ENCODE measurements at places on chromosomes 4 and X.

GRCh38 chr4:184196730-184197385 lies 20.8 kb downstream of the ENPP6 start:
- no peak for DNase-seq

DNA sequence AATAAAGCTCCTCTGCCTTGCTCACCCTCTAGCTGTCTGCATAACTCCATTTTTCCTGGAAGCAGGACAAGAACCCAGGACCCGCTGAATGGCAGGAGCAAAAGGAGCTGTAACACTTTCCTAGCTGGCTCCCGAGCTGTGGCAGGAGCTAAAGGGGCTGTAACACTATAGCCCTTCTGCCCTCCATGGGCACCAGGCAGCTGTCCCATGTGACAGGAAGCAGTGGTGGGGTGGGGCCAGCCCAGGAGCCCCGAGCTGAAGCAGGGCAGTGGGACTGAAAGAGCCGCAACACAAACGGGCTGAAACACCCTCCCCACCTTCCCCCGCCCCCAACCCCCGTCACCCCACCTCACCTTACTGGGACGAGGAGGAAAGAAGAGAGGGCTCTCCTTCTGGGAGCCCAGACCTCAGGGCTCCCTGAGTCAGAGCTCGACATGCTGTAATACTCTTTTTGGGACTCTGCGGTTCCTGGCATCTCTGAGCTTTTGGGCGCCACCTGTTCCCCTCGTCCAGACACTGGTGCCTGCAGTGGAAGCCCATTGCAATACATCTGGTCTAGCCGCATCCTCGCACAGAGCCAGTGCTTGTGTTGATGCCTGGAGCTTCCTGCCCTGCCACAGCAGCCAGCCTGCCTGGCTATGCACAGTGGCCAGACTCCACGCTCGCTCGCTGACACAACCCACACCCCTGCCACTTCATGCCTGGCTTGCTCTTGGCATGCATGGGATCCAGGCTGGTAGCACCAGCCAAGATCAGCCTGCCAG lies 39.4 kb downstream of the PPM1K start:
- DNase-seq = no peak

- DNase-seq = no peak
Measured at GRCh38 chr4:109497511-109497910, 62.5 kb upstream of the MCUB start.

- DNase-seq = peak; percentile 55
Measured at GRCh38 chr4:15805583-15806517, 27.7 kb downstream of the CD38 start.

- DNase-seq = no peak
Measured at GRCh38 chr4:85866508-85866907, 391.6 kb downstream of the ARHGAP24 start.

DNA sequence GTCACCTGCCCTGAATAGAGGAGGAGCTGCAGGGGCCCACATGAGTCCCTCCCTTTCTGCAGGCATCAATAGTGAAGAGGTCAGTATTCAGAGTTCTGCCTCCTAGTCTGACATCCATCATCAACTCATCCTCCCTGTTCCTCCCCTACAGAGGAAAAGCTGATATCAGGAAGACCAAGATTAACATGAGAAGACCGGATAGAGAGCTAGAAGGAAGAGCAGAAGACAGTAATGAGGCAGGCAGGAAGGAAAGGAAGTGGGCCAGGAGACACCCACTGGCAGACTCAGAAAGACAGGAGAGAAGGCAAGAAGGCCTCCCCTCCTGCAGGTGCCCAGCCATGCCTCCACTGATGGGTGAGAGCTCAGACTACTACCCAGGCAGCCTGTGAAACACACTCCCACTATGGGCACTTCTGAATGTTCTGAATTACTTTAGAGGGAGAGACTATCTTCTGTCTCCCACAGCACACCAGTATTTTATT lies 74.6 kb downstream of the CC2D2A start:
- DNase-seq = no peak

DNA sequence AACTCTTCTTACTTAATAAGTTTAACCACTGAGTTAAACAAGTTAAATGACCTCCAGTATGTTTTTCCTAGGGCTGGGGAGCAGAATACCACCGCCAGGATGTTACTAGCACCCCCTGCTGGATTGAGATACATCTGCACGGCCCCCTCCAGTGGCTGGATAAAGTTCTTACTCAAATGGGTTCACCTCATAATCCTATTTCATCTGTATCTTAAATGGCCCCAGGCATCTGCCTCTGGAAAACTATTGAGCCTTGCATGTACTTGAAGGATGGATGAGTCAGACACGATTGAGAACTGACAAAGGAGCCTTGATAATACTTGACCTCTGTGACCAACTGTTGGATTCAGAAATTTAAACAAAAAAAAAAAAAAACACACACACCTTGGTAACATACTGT lies 61.5 kb upstream of the MMAA start:
- peak; percentile 67 for DNase-seq

DNA sequence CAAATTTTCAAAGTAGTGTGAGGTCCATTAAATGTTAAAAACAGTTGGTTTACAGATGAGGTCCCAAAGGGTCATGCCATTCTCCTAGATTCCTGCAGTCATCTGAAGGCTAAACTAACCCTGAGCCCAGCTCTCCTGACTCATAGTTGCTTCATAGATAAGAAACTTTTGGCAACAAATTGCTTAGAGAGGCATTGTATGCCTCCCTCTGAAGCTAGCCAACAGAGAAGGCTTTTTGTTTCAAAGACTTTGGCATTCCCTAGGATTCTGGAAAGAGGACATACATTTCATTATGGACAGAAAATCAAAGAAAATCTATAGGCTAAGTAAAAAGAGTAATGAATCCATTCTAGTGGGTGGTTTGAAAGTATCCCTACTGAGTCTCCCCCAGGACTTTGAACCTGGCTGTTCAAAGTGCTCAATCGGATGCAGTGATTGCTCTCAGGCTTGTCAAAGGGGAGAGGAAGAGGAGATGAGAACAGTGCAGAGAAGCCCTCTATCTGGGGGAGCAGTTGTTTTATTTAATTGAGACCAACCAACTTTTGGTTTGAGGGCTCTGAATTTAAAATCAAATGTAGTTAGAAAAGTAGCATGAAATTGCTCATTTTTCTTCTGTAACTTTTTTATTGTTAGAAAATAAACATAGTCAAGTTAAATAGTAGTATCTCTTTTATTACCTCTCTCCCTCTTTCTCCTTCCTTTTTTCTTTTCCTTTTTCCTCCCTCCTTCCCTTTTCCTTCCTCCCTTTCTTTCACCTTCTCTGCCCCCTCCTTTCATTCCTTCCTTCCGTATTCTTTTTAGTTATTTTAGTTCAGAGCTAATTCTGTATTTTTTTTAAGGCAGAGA lies 72.3 kb upstream of the ZNF518B start:
- DNase-seq = no peak

- no peak for DNase-seq
Measured at GRCh38 chr4:161148051-161148450, 1015.7 kb downstream of the FSTL5 start.

- DNase-seq = peak; percentile 3
Measured at GRCh38 chrX:149274516-149275105, 230.5 kb downstream of the IDS start.

DNA sequence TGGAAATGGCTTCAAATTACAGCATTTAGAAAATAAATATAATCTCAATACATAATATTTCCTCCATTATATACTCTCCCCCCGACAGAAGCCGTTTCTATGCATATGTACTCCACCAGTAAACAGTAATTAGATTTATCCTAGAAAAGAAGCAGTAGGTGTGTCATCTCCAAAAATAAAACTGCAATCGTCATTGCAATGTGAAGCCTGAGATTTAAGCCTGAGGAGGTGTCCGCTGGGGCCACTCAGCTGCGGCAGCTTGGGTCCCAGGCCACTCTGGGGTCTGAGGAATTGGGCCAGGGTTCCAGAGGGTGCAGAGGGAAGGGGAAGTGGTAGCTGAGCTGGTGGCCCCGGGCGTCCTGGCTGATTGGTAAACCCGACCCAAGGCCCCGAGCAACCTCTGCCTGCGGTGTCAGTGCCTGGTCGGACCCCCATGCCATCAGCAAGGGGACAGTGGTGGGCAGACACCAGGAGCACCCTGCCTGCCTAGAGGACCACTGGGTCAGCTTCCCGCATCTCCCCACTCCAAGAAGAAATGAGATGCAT lies 7.8 kb upstream of the MXD4 start:
- no peak for DNase-seq

DNA sequence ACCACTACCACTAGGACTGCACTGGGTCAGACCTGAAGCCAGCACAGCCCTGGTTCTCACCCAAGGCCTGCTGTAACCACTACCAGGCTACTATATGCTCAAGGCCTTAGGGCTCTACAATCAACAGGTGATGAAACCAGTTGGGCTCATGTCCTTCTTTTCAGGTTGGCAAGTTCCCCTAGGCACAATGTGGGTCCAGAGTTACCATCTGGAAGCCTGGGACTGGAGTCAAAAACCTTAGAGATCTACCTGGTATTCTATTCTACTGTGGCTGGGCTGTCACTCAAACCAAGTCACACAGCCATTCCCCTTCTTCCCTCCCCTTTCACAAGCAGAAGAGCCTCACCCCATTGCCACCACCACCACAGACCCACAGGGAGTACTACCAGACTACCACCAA lies 175.6 kb downstream of the RELL1 start:
- DNase-seq = no peak

DNA sequence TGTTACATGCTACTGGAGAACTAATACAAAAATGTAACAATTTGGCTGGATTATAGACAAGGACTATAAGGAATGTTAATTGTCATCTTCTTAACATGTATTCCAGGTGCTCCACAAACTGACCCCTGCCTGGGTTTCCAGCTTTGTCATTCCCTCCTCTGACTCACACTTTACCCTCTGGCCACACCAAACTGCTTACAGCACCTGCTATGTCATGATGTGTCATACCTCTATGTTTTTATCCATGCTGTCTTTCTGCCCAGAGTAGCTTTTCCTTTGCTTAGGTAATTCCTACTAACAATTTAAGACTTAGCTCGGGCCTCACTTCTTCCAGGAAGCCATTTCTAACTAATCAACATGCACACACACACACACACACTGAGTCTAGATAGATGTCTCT lies 14.0 kb upstream of the SHROOM4 start:
- DNase-seq = no peak

DNA sequence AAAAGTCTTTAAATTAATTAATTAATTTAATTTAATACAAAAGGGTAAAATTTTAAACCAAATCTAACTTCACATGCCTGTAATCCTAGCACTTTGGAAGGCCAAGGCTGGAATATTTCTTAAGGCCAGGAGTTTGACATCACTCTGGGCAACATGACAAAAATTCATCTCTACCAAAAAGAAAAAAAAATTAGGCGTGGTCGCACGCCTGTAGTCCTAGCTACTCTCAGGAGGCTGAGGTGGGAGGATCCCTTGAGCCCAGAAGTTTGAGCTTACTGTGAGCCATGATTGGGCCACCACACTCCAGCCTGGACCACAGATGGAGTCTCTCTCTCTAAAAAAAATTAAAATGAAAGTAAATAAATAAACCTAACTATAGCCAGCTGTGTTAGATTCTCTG lies 39.2 kb upstream of the ANTXR2 start:
- DNase-seq = peak; percentile 40

GRCh38 chr4:77204621-77205020 lies 47.6 kb downstream of the CCNG2 start:
- peak; percentile 56 for DNase-seq

GRCh38 chr4:63218856-63219255 lies 1190.4 kb downstream of the TECRL start:
- DNase-seq = no peak

- no peak for DNase-seq
Measured at GRCh38 chrX:71514367-71515037, 18.4 kb upstream of the OGT start.

- no peak for DNase-seq
Measured at GRCh38 chrX:150200361-150200760, 162.8 kb upstream of the MAMLD1 start.

DNA sequence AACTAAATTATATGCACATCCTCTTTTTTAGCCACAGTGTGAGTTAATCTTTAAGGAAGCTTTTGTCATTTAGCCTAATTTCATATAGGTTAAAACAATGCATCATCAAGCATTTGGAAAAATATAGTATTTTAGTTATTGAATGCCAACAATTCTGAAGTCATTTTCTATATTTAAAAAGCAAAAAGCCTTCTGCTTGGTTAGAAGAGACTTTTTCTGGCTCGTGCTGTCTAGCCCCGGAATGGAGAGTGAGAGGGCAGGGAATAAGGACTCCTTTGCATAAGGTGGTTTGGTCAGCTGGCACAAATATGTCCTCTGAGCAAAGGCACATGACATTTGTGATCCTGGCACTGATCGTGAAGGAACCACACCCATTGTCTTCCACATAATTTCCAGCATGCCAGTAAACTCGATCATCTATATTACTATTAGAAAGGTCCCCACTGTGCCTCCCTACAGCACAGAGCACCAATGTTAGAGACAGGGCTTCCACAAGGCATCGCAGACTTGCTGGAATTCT lies 393.7 kb upstream of the INTU start:
- DNase-seq = no peak

GRCh38 chr4:168304744-168305459 lies 13.7 kb downstream of the DDX60 start:
- DNase-seq = peak; percentile 81

DNA sequence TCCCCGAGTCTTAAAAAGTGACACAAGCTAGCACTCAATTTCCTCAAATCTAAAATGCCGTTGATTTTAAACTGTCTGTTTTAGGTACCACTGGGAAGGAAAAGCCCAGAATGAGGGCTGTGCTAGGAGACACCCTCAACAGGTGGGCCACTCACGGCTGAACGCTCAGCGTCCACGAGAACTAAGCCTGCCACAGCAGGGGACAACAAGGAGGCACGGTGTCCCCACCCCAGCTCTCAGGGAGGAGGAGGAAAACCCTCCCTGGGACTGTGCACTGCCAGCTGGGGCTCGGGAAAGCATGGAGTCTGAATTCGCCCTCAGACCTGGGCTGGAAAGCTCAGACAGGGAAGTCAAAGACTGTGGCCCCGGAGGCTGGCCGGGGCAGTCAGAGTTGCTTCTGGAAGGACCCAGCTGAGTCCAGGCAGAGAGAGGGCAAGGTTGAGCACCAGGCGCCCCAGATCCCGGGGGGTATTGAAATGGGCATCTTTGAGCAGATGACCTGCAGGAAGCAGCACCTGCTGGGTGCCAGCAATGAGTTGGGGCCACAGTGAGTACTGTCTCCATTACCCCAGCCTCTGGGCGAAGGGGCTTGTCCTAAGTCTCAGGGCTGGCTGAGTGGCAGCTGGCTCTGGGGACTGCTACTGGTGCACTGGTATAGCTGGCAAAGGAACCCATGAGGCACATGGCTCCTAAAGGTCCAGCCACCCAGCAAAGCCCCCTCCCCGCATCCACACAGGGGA lies 769 bp upstream of the CPZ start:
- DNase-seq = no peak

Measured in fibroblast of skin of right quadriceps (primary cell).